Thoracic aorta (tissue), 2 donors: ENCODE measurements at places on chromosomes 12 and 14. TPM values are rescaled to one million over a fixed set of nuclear protein-coding genes. Genes with fewer than 3 reads are reported as not detected.

- no peaks in the 10 kb centered on the region for H3K27me3 ChIP-seq
- H3K36me3 ChIP-seq = no peaks in the 10 kb centered on the region
- no peak overlapping the region for H3K27ac ChIP-seq
- no peak overlapping the region for H3K4me3 ChIP-seq
Observed at GRCh38 chr14:35814371-35815005, 5.4 kb upstream of the RALGAPA1 start.

GRCh38 chr12:49564686-49565405 lies 3.1 kb downstream of the MCRS1 start:
- DNase-seq = no peak
- no peak overlapping the region for H3K4me3 ChIP-seq
- peaks cover 47% of the 10 kb centered on the region for H3K36me3 ChIP-seq
- peaks cover 23% of the 10 kb centered on the region for H3K4me1 ChIP-seq
- no peak overlapping the region for H3K27ac ChIP-seq

GRCh38 chr12:1591034-1591433 lies 3.3 kb downstream of the FBXL14 start:
- peaks cover 56% of the 10 kb centered on the region for H3K4me1 ChIP-seq
- no peaks in the 10 kb centered on the region for H3K36me3 ChIP-seq
- H3K27me3 ChIP-seq = no peaks in the 10 kb centered on the region
- peak overlapping the region; percentile 43 for H3K27ac ChIP-seq
- DNase-seq = no peak
- H3K4me3 ChIP-seq = peak overlapping the region; percentile 83

GRCh38 chr12:102957339-102958050 lies at the start of gene ASCL1:
TSS of gene ASCL1 (plus strand) at chr12:102957674. CDS start at chr12:102958245, 571 bp downstream.
- H3K27ac ChIP-seq = no peak within 1 kb of the TSS
- H3K27me3 ChIP-seq = no peaks in the 10 kb centered on the region
- DNase-seq = no peak
- H3K4me1 ChIP-seq = peaks cover 20% of the 10 kb centered on the region
- H3K4me3 ChIP-seq = peak within 1 kb of the TSS; percentile 66
- no peaks in the 10 kb centered on the region for H3K36me3 ChIP-seq

- H3K36me3 ChIP-seq = peaks cover 3% of the 10 kb centered on the region
- H3K4me1 ChIP-seq = peaks cover 100% of the 10 kb centered on the region
- H3K27ac ChIP-seq = peak overlapping the region; percentile 96
- H3K27me3 ChIP-seq = no peaks in the 10 kb centered on the region
- H3K4me3 ChIP-seq = no peak overlapping the region
- DNase-seq = no peak
Observed at GRCh38 chr14:74577948-74578275, 34.1 kb downstream of the LTBP2 start.

GRCh38 chr12:69225251-69225910 lies 14.0 kb upstream of the CPSF6 start:
- DNase-seq = no peak
- H3K27me3 ChIP-seq = no peaks in the 10 kb centered on the region
- H3K4me1 ChIP-seq = no peaks in the 10 kb centered on the region
- no peak overlapping the region for H3K27ac ChIP-seq
- no peak overlapping the region for H3K4me3 ChIP-seq

GRCh38 chr12:65941388-65941787 lies 117.1 kb downstream of the HMGA2 start:
- H3K4me3 ChIP-seq = peak overlapping the region; percentile 12
- no peaks in the 10 kb centered on the region for H3K27me3 ChIP-seq
- H3K27ac ChIP-seq = no peak overlapping the region

DNA sequence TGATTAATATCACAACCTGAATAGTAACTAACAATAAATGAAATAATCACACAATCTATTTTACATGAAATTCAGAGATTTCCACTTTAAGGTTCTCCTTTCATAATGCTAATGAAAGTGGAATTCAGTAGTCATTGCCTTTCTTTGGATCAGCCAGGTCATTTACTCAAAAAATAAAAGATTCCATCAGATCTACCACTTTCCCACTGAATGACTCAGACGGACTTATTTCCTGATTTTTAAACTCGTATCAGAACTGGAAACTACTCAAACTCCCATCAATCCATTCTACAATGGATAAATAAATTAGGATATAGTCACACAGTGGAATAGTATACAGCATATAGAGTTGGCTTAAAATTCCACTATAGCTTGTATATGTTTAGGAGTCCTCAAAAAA lies 237.1 kb downstream of the MED13L start:
- no peak overlapping the region for H3K4me3 ChIP-seq
- H3K27ac ChIP-seq = no peak overlapping the region
- no peaks in the 10 kb centered on the region for H3K36me3 ChIP-seq
- no peak for DNase-seq

The ZFHX2 gene
- 0.49 TPM for total RNA-seq

GRCh38 chr12:49975318-49975761 lies 2.6 kb downstream of the AQP6 start:
- H3K27me3 ChIP-seq = no peaks in the 10 kb centered on the region
- peak overlapping the region; percentile 47 for H3K4me3 ChIP-seq
- no peaks in the 10 kb centered on the region for H3K36me3 ChIP-seq
- no peak for DNase-seq
- H3K4me1 ChIP-seq = peaks cover 24% of the 10 kb centered on the region
- peak overlapping the region; percentile 4 for H3K27ac ChIP-seq

GRCh38 chr12:9960590-9960989 lies 10.6 kb upstream of the CLEC12A start:
- H3K27me3 ChIP-seq = no peaks in the 10 kb centered on the region
- H3K4me3 ChIP-seq = no peak overlapping the region
- no peak for DNase-seq
- no peaks in the 10 kb centered on the region for H3K4me1 ChIP-seq

GRCh38 chr14:81772381-81772780 lies 238.7 kb upstream of the SEL1L start:
- no peaks in the 10 kb centered on the region for H3K36me3 ChIP-seq
- peaks cover 2% of the 10 kb centered on the region for H3K4me1 ChIP-seq
- H3K27me3 ChIP-seq = no peaks in the 10 kb centered on the region
- no peak for DNase-seq

DNA sequence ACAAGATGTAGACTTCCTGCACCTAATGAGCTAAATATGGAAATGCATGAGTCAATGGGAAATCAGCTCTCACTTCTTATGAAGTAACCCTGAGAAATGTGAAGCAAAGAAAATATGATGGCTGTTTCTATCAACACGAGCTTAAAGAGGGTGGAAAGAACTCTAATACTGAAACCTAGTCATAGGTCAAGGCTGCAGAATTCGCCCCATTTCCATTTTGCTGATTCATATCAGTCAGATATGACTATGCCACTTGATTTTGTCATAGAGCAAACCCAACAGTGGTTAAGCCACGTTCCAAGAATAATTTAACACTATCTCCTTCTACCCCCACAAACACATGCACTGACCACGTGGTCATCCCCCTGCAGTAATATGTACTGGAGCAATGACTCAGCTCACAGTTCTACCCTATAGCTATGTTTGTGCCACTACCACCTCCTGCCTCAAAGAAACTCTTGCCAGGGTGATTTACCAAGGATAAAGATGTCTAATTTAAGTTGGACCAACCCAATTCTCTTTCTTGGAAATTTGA lies 157.5 kb downstream of the TMTC3 start:
- no peaks in the 10 kb centered on the region for H3K4me1 ChIP-seq
- H3K36me3 ChIP-seq = no peaks in the 10 kb centered on the region
- H3K27me3 ChIP-seq = no peaks in the 10 kb centered on the region
- peak; percentile 16 for DNase-seq
- no peak overlapping the region for H3K4me3 ChIP-seq
- no peak overlapping the region for H3K27ac ChIP-seq

DNA sequence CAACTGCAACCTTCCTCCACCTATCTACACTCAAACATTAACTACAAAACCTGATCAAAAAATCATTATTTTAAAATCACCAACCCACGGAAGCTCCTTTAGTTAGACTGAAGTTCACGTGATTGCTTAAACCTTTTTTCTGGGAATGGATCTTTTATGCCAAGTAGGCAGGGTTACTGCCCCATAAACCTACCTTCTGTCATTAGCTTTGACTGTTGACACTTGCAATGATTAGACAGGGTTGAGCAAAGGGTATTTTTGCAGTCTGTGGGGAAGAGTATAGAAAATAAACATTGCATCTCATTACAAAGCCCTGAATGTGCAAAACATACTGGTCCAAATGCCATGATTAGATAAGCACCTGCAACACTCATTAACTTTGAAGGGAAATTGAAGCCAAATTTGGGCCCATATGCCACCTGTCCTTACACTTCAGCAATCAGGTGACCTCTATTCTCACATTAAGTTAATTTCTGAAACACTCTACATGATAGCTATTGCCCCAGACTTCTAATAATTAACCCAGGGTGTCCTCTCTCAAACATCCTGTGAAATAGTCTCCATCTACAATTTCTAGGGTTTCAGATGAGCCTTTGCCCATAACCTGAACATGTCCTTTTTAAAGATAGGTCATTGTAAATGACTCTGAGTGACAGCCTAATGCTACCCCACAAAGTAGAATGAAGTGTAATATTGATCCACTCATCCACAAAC lies 156.0 kb upstream of the PLEKHG7 start:
- H3K4me1 ChIP-seq = no peaks in the 10 kb centered on the region
- H3K4me3 ChIP-seq = no peak overlapping the region
- H3K27me3 ChIP-seq = no peaks in the 10 kb centered on the region
- DNase-seq = no peak

DNA sequence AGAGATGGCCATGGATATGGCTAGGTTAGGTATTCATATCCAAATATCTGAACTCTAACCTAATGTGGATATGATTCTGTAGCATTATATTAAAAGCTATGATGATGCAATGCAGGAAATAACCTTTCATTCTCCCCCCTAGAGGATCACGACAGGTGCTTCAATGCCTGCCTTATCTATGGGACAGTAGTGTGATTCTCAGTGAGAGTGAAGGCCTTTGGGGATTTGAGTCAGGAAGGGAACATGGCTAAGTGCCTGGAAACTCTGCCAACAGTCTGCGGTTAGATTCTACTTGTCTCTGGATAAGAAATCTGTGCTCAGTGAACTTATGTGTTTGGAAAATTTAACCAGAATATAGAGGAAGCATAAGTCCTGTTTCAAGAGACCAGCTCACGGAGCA lies 81.8 kb downstream of the SLC38A1 start:
- H3K36me3 ChIP-seq = no peaks in the 10 kb centered on the region
- DNase-seq = no peak
- no peak overlapping the region for H3K27ac ChIP-seq
- H3K4me1 ChIP-seq = no peaks in the 10 kb centered on the region

GRCh38 chr12:24378548-24379407 lies 429.3 kb upstream of the SOX5 start:
- H3K36me3 ChIP-seq = no peaks in the 10 kb centered on the region
- no peak overlapping the region for H3K4me3 ChIP-seq
- no peak overlapping the region for H3K27ac ChIP-seq
- no peak for DNase-seq
- no peaks in the 10 kb centered on the region for H3K27me3 ChIP-seq

DNA sequence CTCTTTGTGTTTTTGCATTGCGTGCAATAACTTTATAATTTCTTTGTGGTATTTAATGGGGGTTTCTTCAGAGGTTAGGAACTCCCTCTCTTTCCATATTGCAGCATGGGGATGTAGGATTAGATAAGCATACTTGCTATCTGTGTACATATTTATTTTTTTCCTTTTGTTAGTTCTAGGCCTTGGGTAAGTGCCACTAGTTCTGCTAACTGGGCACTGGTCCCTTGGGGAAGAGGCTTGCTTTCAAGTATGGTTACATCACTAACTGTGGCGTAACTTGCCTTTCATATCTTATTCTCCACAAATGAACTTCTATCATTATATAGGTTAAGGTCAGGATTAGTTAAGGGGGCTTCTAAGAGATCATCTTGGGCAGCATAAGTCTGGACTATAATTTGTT lies 31.5 kb upstream of the SLCO1B3 start:
- no peaks in the 10 kb centered on the region for H3K4me1 ChIP-seq
- H3K27ac ChIP-seq = no peak overlapping the region
- H3K27me3 ChIP-seq = no peaks in the 10 kb centered on the region
- no peak for DNase-seq

- no peaks in the 10 kb centered on the region for H3K27me3 ChIP-seq
- H3K27ac ChIP-seq = no peak overlapping the region
- no peaks in the 10 kb centered on the region for H3K4me1 ChIP-seq
Observed at GRCh38 chr14:66045572-66046021, 440.6 kb upstream of the CCDC196 start.

GRCh38 chr14:71267007-71267513 lies 359.8 kb downstream of the PCNX1 start:
- no peak overlapping the region for H3K4me3 ChIP-seq
- H3K27ac ChIP-seq = no peak overlapping the region
- H3K36me3 ChIP-seq = no peaks in the 10 kb centered on the region
- H3K4me1 ChIP-seq = peaks cover 8% of the 10 kb centered on the region

The C3AR1 gene
- 25.5 TPM for total RNA-seq

DNA sequence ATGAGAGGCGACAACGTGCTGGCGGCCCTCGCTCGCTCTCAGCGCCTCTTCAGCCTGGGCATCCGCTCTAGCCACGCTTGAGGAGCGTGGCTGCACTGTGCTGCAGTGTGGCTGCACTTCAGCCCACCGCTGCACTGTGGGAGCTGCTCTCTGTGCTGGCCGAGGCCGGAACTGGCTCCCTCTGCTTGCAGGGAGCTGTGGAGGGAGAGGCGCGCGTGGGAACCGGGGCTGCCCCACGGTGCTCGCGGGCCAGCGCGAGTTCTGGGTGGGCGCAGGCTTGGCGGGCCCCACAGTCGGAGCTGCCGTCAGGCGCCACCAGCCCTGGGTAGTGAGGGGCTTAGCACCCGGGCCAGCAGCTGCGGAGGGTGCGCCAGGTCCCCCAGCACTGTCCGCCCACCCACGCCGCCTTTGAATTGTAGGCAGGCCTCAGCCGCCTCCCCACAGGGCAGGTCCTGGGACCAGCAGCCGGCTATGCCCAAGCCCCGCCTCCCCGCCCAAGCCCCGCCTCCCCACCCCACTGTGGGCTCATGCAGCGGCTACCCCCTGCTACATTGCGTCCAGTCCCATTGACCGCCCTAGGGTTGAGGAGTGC lies 974.2 kb downstream of the FSCB start:
- H3K4me3 ChIP-seq = no peak overlapping the region
- DNase-seq = no peak
- no peaks in the 10 kb centered on the region for H3K36me3 ChIP-seq
- no peaks in the 10 kb centered on the region for H3K4me1 ChIP-seq
- H3K27ac ChIP-seq = no peak overlapping the region
- no peaks in the 10 kb centered on the region for H3K27me3 ChIP-seq

- DNase-seq = no peak
- H3K27ac ChIP-seq = no peak overlapping the region
- H3K4me3 ChIP-seq = no peak overlapping the region
- H3K27me3 ChIP-seq = no peaks in the 10 kb centered on the region
Observed at GRCh38 chr12:27422697-27423096, 23.8 kb upstream of the SMCO2 start.

DNA sequence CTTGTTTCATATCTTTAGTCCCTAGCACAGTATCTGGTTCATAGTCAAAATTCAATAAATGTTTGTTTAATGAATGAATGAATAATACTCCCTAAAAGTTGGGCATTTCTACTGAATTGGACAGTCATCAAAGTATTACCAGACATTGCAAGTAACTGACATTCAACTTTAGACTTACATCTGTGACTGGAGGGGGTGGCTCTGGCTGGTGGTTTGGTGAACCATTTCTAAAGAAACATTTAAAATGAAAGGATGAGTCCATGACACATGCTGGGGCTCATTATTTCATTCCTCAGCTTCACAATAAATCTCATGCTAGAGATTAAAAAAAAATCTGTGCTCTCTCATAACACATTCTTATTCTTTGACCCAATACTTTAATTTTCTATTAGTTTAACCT lies 20.6 kb upstream of the CSRNP2 start:
- no peaks in the 10 kb centered on the region for H3K4me1 ChIP-seq
- H3K27me3 ChIP-seq = no peaks in the 10 kb centered on the region
- no peak overlapping the region for H3K27ac ChIP-seq
- no peak for DNase-seq
- no peak overlapping the region for H3K4me3 ChIP-seq

The GDF3 gene
- not detected for total RNA-seq
